Frontal cortex (tissue), 4 donors: ENCODE measurements at places on chromosomes 3 and 15.
A peak's percentile ranks its signal among the peaks of the same experiment; 100 is the strongest.

- DNase-seq = no peak
Observed at GRCh38 chr15:78175330-78175729, 26.2 kb downstream of the IDH3A start.

- DNase-seq = no peak
Observed at GRCh38 chr15:36951731-36952247, 148.6 kb downstream of the MEIS2 start.

DNA sequence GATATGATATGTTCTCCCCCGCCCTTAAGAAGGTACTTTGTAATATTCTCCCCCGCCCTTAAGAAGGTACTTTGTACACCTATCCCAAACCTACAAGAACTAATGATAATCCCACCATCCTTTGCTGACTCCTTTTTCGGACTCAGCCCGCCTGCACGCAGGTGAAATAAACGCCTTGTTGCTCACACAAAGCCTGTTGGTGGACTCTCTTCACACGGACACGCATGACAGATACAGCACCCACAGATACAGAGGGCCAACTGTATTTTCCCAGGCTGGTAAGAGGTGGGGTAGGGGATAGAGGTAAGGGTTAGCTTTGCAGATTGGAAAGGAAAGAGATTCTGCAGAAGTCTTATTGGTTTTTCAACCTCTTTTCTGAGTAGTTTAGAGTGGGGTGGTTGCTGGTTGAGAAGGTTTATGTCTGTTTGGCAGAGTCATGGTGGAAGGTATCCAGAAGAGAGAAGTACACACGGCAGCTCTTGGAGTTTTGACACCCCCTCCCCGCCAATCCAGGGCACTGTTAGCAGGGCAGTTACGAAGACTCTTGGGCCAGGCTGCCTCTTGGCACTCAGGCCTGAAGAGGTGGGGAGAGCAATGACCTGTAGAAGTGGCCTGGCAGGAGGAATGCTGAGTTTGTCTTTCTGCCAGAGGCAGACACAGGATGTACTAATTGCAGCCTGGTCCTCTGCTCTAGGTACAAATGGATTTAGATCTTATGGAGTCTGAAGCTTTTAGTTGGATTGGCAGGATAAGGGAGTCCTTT, 36.0 kb upstream of the IDH2 start:
- DNase-seq = no peak

GRCh38 chr15:34501131-34501530, 63.5 kb upstream of the GOLGA8A start:
- no peak for DNase-seq

DNA sequence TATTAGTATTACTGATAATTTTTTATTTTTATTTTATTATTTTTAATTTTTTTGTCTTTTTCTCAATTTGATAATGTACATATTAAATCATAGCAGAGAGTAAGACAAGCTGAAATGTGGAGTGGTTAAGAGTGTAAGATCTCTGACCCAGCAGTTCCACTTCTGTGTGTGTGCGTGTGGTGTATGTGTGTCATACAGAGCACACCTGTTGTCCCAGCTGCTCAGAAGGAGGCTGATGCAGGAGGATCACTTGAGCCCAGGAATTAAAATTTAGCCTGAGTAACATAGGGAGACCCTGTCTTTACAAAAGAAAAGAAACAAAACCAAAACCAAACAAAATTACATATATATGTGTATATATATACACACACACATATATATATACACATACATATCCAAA, 1.4 kb upstream of the CIDEC start:
- DNase-seq = no peak

GRCh38 chr3:59450946-59451763, 401.3 kb upstream of the CFAP20DC start:
- no peak for DNase-seq

GRCh38 chr15:78425643-78426042, 12.4 kb upstream of the IREB2 start:
- DNase-seq = no peak

- DNase-seq = no peak
Observed at GRCh38 chr3:38127611-38128302, 9.2 kb downstream of the ACAA1 start.

DNA sequence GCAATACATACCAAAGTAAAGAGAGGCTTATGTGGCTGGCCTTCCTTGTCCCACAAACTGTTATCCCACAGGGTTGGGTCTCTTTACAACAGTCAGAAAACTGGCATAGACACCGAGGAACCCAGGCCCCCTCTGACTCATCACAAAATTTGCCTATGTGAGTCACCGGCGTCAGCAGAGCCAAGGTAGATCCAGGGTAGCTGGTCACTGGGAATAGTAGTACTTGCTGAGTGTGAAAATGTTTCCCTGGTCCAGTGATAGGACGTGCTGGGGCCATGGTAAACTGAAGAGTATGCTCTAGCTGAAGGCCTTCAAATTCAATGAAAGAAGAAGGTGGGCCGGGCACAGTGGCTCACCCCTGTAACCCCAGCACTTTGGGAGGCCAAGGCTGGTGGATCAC, 27.1 kb upstream of the SKIL start:
- no peak for DNase-seq

- DNase-seq = no peak
Observed at GRCh38 chr15:77858792-77859490, 218.6 kb downstream of the TBC1D2B start.

DNA sequence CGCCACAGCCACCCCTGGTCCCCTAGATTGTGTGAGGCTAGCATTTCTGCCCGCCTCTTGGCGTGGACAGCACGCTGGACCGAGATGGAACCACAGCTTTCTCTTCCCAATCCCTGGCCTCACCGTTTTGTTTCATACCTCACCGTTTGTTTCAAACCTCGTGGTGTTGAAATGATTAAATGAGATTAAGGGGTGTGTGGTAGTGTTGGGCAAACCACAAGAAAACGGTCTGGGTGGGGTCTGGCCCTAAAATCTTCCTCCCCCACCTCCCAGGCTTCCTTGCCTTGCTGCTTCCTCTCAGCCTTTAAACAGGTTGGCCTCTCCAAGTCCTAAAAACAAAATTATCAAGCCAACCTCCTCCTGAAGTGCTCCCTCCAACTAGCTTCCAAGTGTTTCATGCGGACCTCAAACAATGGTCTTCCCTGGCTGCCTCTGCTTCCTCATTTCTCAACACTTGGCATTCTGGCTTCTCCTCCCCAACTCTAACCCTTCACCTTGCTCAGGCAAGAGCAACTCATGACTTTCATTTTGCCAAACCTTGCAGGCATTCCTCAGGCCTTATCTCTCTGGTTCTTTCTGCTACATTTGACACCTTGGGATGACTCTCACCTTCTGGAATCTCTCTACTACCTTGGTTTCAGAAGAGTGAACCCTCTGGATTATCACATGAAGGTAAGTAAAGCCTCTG, 1.4 kb upstream of the ATP13A3 start:
- no peak for DNase-seq

DNA sequence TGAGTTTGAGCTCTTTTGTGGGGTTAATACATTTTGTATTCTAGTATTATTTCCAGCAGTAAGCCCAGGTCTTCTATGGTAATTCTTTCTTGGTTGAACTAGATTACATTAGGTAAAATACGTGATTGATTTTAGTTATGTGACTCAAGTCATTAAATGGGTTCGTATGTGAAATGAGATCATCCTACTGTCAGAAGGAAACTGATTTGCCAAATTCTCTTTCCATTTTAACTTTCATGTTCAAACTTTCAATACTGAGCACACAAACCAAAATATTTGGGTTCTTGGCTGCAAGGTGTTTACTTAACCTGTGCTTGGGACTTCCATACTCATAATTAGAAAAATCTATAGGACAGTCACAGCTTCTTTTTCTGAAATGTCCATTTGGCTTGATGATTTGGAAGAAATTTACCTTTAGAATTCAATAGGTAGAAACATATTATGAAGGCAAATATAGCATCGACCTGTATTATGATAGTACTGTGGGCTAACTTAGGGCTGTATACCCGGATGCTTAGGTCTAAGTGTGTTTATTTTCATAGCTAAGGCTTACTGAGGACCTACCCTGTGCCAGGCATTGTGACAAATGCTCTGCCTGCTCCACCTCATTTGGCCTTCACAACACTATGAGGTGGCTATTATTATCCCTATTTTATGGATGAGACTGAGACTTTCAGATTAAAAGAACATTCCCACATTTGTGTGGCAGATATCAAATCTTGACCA, 631.8 kb upstream of the GRM7 start:
- DNase-seq = no peak

DNA sequence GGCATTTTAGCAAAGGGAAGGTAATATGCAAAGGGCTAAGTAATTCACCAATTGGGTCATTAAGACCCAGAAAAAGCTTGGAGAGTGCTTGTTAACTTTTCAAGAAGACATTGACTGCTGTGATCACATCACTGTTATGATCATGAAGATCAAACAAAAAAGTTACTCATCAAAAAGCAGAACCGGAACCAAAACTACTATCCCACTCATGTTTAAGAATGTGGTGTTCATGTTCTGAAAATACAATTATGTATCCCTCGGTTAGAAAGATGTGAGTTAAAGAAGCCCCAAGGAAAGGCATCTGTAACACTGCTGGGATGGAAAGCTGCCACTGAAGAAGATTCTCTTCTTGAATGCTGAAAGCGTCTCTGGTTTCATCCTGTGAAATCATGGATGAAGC, 32.6 kb downstream of the BBX start:
- DNase-seq = no peak

GRCh38 chr15:92449476-92449875, 55.8 kb downstream of the ST8SIA2 start:
- DNase-seq = no peak

DNA sequence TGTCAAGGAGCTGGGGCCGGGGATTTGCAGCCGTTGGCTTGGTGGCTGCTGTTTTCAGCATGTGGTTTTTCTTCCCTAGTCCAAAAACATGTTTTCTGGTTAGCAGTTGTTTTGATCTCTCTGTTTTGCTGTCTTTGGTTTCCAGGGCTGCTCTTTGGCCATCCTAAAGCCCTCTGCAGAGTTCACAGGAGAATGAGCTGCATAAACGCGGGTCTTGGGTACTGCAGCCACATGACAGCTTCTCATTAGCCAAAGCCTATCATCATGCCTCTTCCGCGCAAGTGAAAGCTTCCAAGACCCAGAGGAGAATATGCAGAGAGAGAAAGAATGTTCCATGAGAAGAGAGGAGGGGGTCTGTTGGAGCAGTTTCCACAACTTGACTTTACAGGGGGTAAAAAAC, 138.5 kb downstream of the NTRK3 start:
- DNase-seq = no peak

DNA sequence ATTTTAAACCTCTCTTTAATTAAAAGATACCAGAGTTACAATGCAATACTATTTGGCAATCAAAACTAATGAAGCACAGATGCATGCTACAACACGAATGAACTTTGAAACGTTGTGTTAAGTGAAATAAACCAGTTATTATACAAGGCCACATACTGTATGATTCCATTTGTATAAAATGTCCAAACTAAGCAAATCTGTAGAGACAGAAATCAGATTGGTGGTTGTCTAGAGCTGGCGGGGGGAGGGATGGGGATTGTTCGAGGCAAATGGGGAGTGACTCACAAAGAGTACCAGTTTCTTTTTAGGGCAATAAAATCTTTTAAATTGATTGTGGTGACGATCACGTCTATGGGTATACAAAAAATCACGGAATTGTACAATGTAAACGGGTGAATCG, 677.0 kb downstream of the NTRK3 start:
- DNase-seq = no peak

- DNase-seq = no peak
Observed at GRCh38 chr15:91254766-91255165, 154.7 kb downstream of the SV2B start.

GRCh38 chr3:66819993-66820501, 178.1 kb upstream of the KBTBD8 start:
- DNase-seq = peak; percentile 15

DNA sequence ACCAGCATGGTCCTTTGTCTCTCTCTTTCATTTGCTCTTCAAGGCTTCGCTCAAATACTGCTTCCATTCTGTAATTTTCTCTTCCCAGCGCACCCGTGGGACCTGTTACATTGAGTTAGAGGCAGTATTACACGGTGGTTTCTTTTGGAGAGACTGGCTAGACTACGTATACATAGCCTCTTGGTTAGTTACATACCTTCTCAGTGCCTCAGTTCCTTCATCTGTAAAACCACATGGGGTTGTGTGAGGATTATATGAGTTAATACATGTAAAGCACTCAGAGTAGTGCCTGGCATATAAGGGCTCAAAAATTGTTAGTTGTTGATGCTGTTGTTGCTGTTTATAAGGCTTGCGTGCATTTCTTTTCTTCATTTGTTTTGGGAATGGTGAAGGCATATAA, 33.8 kb downstream of the UBE2E2 start:
- DNase-seq = no peak

- DNase-seq = no peak
Observed at GRCh38 chr3:180196658-180197057, 159.9 kb upstream of the PEX5L start.

DNA sequence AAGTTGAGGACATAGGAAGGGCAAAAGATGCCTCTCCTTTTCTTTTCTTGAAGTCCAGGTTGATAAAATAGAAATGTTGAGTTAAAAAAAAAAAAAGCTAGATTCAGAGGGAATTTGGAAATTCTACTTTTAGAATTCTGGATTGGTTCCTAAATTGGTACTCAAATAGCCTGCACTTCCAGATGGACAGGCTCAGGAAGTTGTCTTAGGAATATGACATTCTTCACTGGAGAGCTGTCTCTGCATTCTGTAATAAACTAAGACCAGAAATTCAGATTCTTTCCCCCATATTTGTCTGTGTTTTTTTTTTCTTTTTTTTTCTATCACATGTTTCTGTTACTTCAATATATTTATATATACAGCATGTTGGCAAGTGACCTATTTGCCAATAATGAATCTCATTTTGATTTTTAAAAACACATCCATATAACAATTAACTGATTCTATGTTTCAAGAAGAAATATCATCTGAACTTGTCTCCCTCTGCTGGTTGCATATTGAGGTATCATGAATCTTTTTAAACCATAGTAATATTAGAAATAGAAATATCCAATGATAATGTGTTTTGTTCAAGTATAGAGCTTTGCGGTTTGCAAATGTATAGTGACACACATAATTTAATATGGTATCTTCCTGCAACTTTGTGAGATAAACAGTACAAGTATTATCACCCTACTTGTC, 8.5 kb upstream of the LSAMP start:
- DNase-seq = no peak

- no peak for DNase-seq
Observed at GRCh38 chr3:178155521-178155920, 380.7 kb upstream of the KCNMB2 start.

GRCh38 chr3:125220727-125221429, 8.3 kb upstream of the SLC12A8 start:
- DNase-seq = no peak

DNA sequence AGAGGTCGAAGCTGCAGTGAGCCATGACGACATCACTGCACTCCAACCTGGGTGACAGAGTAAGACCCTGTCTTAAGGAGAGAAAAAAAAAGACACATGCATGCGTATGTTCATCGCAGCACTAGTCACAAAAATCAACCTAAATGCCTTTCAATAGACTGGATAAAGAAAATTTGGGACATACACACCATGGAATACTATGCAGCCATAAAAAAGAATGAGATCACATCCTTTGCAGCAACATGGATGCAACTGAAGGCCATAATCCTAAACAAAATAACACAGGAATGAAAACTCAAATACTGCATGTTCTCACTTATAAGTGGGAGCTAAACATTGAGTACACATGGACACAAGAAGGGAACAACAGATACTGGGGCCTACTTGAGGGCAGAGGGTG, 53.1 kb downstream of the FSIP1 start:
- DNase-seq = no peak
